ENCODE measurements at places on chromosomes 2 and 18.

GRCh38 chr2:25673300-25674076, at the start of gene DTNB:
TSS of gene DTNB (minus strand) at chr2:25673577. CDS start at chr2:25652660, 20,917 bp downstream.
- peak; percentile 77 for DNase-seq

DNA sequence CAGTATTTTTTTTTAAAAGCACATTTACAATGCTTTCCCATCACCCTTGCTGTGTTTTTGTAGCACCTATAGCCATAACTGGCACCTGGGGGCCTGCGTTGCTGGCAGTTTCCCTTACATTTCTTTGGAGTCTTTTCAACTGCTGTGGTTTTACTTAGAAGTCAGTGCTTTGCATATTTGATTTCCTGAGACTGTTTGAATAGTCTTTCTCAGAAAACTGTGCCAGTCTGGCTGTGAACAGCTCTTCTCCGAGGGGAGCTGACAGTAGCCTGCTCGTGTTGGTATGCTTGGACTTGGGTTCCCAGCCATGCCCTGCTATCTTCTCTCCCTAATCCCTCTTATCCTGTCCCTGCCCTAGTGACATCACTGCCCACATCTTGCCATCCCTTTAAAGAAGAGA, 81.5 kb downstream of the DPP4 start:
- peak; percentile 3 for DNase-seq

GRCh38 chr2:178723786-178724346, 83.4 kb downstream of the TTN start:
- no peak for DNase-seq

DNA sequence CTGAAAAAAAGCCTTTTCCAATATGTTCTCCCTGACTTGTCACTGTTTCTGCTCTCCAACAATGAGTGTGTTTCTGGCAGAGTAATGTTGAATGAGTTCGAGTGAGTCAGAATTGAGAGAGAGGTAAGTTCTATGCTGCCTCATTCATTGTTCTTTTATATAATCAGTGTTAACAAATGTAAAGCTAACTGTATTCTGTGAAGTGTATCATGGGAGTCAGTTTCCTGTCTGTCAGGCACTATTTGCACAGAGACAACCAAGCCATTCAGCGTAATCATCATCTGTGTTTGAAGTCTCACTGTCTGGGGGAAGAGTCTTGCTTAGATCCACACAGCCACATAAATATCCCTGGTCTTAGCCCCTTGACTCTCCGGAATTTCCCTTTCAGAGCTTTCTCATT, 22.0 kb upstream of the UPP2 start:
- DNase-seq, result no peak

DNA sequence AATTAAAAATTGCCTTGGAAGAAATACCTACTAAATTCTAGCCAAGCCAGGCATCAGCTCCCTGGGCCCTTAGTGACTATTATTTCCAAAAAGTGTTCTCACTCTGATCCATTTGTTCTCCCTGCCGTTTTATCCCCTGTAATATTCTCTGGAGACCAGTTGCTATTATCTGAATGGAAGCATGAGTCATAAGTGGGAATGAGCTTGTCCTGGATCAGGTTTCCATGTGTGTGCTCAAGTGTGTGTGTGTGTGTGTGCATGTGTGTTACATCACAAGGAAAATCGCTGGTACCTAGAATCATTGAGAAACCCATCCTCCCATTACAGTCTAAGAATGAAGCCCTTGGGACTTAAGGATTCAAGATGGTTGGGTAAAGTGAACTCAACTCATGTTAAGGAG, 130.3 kb upstream of the CXCR4 start:
- no peak for DNase-seq

- DNase-seq, result no peak
Measured at GRCh38 chr2:12163866-12164265, 417.4 kb downstream of the LPIN1 start.

Data from activated CD8-positive, alpha-beta memory T cell treated with anti-CD3 and anti-CD28 coated beads for 1 hour (primary cell).